ENCODE measurements at places on chromosomes 6 and 20.

DNA sequence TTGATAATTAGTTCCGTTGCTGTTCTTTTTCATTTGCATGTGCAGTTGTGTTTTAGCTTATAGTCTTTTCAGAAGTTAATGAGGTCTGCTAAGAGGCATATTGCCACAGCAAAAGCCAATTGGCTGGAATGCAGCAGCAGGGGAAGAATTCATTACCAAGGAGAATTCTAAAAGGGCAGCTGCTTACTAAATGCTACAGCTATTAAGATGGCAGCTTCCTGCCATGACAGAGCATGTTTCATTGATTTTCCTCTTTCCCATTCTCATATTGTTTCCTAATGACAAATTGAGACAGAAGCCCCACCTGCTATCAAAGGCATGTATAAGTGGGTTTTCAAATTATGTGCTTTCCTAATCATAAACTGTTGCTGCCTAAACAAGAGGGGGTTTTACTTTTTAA is 66.6 kb downstream of the CLVS2 start:
- no peak for DNase-seq

DNA sequence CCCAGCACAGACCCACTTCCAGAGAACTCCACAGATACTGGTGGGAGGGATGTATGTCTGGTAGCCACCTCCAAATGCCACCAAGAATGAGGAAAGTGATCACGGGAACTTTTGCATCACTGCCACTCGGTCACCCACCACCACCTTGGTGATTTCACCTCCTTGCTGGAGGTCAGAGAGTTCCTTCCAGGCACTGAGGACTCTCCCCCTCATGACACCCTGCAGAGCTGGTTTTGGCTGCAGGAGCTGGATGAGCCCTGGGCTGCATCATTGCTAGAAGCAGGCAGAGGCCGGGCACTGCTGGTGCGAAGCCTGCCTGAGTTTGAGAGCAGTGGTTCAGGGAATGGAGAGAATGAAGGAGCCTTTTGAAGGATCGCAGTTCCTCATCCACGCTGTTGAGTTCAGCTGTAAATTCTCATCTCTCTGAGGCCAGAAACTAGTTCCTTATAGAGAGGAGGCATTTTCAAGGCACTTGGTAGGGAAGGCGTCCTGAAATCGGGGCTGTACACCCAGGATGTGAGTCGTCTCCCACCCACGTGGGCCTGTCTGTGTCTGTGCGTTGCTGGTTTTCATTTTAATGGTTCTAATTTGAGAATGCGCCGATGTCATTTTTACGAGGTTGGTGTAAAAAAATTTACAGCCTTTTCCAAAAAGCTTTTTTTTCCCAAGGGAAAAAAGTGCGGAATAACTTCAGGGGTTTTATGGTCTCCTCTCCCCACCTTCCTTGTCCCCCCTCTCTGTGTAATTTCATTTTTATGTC is 25.0 kb downstream of the FOXP4 start:
- DNase-seq, result no peak

- DNase-seq, result no peak
Measured at GRCh38 chr20:5531318-5532081, 214.7 kb upstream of the PROKR2 start.

GRCh38 chr6:138752017-138752416 is 21.6 kb upstream of the CCDC28A start:
- DNase-seq, result no peak

GRCh38 chr20:1469306-1469905 is 2.8 kb upstream of the NSFL1C start:
- DNase-seq, result no peak

- no peak for DNase-seq
Measured at GRCh38 chr6:139638179-139638941, 263.9 kb upstream of the CITED2 start.

DNA sequence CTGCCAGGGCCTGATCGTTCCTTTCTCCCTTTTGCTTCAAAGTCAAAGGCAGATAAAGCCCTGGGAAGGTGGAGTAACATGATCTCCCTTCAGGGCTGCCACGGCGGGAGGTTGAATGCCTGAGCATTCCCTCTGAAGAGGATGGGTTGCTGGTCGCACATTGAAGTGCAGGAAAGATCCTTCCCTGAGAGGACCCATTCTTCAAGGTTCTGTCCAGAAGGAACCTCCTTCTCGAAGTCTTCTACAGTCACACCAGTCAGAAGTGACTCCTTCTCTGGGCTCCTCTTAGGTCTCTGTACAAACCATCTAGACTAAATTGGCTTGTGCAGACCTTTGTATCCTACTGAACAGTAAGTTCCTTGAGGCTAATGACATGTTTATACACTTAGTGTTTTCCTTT is 192.6 kb upstream of the VGLL2 start:
- no peak for DNase-seq

DNA sequence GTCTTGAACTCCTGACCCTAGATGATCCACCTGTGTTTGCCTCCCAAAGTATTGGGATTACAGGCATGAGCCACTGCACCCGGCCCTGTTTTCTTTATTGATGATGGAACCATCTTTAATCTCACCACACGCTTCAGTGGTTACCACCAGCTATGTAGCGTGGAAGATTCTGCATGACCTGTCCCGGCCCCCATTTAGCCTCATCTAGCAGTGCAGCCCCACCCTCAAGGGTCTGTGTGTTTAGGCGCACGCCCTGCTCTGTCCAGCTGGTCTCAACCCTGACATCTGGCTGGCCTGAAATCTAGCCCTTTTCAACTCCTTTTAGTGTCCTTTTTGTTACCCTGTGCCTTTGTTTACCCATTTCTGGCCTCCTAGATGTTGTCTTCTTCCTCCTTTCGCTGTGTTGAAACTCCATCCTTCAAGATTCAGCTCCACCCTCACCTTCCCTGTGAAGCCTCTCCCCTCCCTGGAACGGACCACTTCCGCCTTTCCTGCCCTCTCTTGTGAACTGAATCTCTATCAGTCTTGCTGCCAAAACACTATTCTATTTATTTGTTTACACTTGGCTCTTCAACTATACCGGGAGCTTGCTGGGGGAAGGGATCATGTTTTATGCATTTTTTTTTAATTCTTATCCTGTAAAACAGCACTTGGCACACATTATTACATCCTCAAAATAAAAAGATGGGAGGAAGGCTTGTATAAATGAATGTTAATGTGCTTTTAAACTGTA is 101.0 kb upstream of the MTHFD1L start:
- DNase-seq, result no peak

DNA sequence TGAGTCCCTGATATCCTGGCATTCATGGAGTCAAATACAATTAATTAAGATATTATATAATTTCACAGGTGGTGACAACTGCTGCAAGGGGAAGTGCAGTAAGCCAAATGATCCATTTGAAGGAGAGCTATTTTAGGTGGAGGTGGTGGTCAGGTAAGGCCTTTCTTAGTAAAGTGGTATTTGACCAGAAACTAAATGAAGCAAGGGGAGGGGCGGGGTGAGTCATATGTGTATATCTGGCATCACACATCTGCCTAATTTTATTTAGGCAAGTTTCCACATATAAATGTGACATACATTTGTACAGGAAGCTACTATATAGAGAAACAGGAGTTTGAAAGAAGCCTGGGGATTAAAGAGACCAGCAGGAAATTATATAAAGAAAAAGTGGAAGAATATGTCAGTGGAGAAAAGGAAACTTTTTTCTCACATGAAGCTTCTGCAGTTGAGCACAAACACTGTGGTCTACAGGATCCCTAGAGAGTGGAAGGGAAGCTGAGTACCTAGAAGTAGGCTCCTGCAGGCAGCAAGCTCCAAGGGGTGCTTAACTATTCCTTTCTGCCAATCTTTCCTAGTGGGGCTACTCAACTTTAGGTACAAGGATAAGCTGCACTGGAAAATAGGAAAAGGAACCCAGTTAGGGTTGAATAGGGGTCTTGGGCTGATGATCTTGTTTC is 99.6 kb downstream of the OGFRL1 start:
- no peak for DNase-seq

GRCh38 chr6:328924-329323 is 36.6 kb downstream of the DUSP22 start:
- no peak for DNase-seq

- DNase-seq, result no peak
Measured at GRCh38 chr20:21352703-21353102, 44.6 kb downstream of the NKX2-4 start.

GRCh38 chr6:53441035-53441493 is 92.3 kb upstream of the ELOVL5 start:
- no peak for DNase-seq

DNA sequence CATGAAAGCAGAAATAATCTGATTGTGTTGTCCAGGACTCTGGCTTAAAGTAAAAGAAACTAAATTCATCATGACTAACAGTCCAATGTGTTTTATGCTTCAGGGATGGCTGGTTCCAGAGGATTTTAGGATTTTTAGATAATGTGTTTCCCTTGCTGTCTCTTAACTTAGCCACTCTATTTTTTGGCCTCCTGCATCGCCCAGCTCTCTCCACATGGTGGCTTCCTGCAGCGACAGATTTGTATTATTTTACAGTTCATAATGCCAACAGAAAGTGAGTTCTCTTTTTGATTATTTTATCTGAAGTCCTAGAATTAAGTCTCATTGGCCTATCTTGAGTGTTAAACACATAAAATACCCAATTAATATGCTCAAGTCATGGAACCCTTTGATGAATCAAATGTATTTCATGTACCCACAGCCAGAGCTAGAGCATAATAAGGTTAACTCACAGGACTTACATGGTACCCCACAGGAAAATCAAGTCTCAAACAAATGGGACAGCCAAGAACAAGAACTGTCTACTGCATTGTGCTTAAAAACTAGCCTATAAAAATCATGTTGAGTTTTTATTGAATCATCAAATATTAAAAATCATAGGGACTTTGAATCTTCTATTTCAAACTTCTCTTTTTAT is 582.5 kb downstream of the DOK5 start:
- no peak for DNase-seq

DNA sequence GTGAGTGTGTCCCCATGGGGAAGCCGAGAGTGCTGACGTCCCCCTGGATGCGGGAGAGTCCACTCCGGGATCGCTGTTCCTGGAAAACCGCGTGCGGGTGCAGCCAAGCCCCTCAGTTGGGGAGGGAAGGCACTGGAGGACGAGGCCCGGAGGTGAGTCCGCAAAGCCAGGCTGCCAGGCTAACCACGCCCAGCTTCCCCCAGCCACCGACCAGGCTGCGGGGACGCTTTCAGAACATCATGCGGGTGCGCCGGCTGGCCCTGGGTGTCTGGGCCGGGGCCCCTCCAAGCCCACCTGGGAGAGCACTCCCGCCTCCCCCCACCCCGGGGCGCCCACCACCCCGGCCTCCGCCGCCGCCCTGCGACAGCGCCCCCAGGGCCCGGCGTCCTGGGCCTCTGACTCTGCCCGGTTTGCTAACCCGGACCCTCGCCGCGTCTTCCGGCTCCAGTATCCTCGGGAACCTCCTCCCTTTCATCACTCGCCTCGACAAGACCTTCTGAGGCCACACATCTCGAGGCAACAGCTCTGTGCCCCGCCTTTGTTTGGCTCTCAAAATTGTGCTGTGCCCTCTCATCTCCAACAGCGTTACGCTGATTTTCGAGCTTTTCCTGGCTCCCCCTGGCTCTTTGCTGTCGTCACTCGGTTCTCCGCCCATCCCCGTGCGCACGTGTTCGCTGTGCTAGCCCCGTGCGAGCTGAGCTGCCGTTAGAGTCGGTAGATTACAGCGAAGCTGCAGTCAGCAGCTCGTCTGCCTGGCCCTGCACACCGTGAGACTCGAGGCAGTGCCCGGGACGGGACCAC is 47.1 kb upstream of the ENTPD6 start:
- peak; percentile 6 for DNase-seq

GRCh38 chr20:52676283-52676995 is 295.7 kb upstream of the TSHZ2 start:
- no peak for DNase-seq

- peak; percentile 67 for DNase-seq
Measured at GRCh38 chr6:31070711-31071197, 41.6 kb downstream of the C6orf15 start.

DNA sequence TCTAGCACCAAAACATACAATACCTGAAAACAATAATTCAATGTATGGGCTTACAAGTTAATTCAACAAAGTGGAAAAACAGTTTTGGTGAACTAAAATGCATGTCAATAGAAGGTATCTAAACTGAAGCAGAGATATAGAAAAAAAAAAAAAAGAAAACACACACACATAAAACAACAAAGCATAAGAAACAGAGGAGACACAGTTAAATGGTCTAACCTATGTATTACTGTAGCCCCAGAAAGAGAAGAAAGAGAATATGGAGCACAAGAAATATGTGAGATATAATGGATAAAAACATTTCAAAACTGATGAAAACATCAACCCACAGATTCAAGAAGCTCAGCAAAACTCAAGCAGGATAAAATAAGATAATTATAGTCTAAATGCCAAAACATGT is 118.7 kb downstream of the MAP3K5 start:
- DNase-seq, result no peak

DNA sequence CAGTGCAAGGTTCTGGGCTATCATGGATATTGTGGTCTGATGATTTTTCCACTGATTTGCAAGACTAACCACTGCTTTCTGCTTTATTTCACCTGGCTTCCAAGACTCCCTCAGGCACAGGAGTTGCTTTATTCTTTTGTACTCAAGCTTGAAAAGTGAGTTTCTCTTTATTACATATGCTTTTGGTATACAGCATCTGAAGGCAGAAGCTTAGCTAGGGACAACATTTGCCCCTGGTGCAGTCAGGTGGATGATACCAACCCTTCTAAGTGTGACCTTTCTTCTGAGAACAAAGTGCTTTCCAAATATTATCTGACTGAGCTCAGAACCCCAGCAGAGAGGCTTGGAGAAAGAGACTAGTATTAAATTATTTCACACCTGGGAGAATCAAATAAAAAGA is 94.0 kb upstream of the PHACTR1 start:
- no peak for DNase-seq

DNA sequence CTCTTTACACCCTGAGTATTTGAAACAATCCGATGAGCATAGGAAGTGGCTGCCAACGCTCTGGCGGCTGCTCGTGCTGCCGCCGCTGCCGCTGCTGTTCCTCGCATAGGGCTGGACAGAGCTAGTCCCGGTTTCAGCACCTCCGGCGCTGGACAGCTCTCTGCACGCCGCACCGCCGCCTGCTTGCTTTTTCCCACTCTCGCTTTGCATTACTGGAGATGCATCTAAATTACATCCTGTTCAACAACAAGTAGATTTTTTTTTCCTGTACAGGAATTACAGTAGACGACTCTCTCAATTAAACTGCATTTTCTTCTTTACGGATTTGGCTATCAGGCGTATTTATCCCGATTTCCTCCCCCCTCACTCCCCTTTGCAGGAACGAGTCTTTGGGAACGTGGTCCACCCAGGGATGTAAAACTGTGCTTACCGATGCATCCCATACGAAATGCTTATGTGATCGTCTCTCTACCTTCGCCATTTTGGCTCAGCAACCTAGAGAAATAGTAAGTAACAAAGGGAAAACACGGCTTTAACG is 563.8 kb downstream of the LMBRD1 start:
- peak; percentile 12 for DNase-seq

Measured in fibroblast of the conjunctiva (primary cell).